ENCODE measurements at places on chromosomes 16 and 17.

GRCh38 chr16:48347191-48347865, 37.9 kb downstream of the SIAH1 start:
- DNase-seq: no peak

GRCh38 chr17:75847614-75848522, 3.7 kb upstream of the UNC13D start:
- DNase-seq: no peak

GRCh38 chr17:15910791-15911190, 34.1 kb upstream of the ADORA2B start:
- DNase-seq: no peak

- no peak for DNase-seq
These were observed 1.5 kb downstream of the GAS7 start for GRCh38 chr17:10196941-10197340.
